Stimulated activated naive B cell treated with anti-CD40 and anti-IgM and Interleukin-4, amounts not matched to agents 10 μg/mL and 1 μg/mL and 100 μg/mL, for 72 hours (primary cell): ENCODE measurements at places on chromosomes 12 and 14.
A peak's percentile ranks its signal among the peaks of the same experiment; 100 is the strongest.

DNA sequence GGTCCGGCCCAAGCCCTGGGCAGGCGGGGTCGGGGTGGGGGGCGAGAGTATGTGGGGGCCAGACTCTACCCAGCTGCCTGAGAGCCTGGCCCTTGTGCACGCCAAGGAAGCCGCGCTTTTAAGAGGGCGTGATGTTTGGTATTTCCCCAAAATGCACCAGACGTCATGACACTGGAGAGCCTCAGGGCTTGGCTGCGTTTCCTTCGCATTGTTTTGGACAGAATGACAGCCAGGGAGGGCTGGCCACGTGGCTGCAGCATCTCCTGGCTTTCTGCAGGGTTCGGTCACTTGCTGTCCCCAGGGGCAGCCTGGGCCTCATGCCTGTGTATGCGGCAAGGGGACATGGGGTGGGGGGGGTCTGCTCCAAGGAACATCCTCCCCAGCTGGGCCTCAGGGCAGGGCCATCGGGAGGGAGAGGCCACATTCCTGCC lies 16.1 kb upstream of the NUDT14 start:
- DNase-seq = peak; percentile 58

GRCh38 chr12:93022603-93023340 lies 93.7 kb upstream of the EEA1 start:
- no peak for DNase-seq

DNA sequence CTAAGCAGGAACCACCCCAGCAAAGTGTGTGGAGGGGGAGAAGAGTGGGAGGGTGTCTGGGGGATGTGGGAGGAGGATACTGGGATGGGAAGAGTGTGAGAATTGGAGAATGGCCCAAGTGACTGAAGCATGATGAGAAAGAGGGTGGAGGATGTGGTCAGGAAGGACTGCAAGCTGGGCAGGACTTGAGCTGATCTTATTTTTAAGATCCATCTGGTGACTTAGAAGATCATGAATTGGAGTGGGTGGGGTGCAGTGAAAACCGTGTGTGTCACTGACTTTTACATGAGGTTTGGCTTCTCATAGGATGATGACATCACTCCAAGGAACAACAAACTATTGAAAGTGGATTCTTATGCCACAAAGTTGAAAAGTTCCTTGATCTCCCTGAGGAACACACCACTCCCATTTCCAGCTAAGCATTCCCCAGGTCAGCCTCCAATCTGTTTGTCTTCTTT lies 287.5 kb downstream of the GALC start:
- DNase-seq = no peak

- DNase-seq = no peak
Observed at GRCh38 chr14:83253870-83254269, 1720.2 kb upstream of the SEL1L start.

GRCh38 chr14:75941030-75941429 lies 40.8 kb downstream of the TGFB3 start:
- no peak for DNase-seq

- no peak for DNase-seq
Observed at GRCh38 chr12:76848132-76848531, 30.7 kb downstream of the CSRP2 start.

DNA sequence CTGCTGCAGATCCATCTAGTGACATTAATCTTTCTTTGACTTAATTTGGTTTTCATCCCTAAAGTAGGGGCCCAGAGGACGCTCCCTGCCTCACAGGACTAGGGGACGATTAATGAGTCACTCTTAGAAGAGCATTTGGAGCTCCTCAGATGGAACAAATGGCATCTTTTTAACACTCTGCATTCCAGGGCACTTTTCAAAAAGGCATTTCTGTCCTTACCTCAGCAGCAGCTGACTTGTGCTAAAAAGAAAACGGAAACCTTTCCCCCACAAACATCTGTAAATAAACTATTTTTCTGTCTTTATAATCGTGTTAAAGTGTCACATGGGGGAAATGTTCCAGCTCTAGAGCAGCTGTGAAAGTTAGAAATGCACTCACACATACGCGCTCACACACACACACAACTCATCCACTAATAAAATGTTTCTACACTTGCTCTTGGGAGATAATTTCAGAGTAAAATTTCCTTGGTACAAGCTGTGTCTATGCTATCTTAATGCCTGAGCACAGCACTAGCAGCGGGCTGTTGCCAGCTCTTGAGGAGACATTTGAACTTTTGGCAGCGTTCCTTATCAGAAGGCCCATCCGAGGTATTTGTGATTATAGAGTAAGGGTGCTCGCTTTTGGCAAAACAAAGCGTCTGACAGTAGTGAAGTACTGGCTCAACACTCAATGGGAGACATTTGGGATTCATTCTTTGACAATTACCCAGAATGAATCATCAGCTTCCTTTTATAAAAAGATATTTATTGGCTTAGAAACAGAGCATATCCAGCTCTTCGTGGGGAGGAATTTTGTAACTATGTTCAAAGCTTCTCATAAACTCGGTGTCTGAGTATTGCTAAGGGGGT lies 141.3 kb downstream of the PLXNC1 start:
- DNase-seq = no peak

GRCh38 chr12:127750076-127750840 lies 516.7 kb upstream of the TMEM132C start:
- DNase-seq = no peak

- no peak for DNase-seq
Observed at GRCh38 chr12:1346126-1346525, 248.3 kb downstream of the FBXL14 start.

DNA sequence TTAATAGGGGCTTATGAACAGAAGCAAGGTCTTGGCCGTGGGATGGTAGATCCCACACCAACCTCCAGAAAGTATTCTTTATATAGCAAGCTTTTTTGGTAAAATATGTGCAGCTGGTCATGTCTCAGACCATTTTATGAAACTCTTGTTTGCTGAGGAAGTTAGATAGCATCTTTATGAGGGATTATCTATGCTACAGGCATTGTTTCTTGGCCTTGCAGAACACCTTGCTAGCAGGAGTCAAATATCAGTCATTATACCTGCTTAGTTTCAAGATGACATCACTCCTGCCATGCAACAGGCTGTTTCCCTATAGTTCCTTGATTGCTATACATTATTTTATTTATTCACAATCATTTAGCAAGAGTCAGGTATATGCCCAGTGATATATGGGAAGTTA lies 84.8 kb upstream of the LRFN5 start:
- DNase-seq = no peak

DNA sequence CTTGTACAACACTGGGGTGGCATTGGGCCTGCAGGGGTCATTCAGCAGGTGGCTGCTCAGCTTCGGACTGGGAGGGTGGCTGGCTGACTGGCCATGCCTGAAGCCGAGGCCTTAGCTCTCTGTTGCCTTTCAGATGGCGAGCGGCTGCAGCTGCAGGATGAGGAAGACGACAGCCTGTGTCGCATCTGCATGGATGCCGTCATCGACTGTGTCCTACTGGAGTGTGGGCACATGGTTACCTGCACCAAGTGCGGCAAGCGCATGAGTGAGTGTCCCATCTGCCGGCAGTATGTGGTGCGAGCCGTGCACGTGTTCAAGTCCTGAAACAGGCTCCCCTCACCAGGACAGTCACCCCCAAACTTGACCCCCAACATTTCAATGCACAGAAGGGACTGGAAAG lies 23.3 kb downstream of the RNF34 start:
- DNase-seq = no peak

DNA sequence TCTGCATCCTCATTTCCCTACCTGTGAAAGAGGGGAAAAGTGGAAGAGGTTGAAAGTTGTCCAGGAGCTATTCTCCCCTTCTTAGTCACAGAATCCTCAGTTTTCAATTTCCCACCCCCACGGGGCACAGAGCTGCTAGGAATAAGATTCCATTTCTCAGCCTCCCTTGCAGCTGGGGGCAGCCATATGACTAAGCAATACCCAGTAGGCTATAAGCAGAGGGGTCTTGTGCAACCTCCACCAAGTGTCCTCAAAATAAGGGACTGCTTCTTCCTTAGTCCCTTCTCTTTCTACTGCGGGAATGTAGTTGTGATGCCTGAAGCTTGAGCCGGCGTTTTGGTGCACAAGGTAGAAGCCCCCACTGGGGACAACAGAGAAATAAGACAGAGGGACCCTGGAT lies 40.9 kb downstream of the VWF start:
- no peak for DNase-seq

GRCh38 chr14:40362856-40363255 lies 930.6 kb upstream of the FBXO33 start:
- DNase-seq = no peak

- DNase-seq = no peak
Observed at GRCh38 chr12:92844151-92844763, 84.8 kb downstream of the EEA1 start.

DNA sequence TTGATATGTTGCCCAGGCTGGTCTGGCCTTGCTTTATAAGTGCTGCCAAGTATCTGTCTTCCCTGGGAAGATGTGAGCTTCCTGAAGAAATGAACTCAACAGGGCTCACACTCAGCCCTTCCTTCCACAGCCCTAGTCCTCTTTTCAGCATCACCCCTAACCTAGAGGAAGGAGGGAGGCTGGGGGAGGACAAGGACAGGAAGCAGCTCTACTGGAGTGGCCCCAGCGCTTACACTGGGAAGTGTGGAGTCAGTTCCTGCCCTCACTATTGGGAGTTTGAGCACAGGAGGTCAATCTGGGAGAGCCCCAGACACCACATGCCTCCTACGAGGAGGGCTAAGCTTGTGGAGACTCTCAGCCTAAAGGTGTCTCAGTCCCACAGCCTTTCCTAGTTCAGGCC lies 16.8 kb downstream of the GALNT6 start:
- no peak for DNase-seq

GRCh38 chr12:68203460-68203875 lies 22.1 kb downstream of the IL26 start:
- no peak for DNase-seq

DNA sequence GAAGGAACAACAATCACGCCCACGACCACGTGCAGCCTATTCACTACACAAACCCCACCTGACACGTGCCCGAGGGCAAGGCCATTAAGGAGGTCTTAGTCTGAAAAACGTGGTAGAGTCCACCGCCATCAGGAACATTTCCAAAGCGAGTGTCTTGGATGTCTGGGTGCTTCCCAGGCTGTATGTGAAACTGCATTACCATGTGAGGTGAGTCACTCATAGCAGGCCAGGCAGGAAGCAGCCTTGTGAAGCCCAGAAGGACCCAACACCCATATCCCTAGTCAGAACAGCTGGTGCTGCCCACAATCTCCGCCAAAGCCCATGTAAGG lies 3.3 kb upstream of the KRT79 start:
- DNase-seq = no peak

GRCh38 chr14:20603813-20604690 lies 12.9 kb upstream of the RNASE12 start:
- DNase-seq = no peak

DNA sequence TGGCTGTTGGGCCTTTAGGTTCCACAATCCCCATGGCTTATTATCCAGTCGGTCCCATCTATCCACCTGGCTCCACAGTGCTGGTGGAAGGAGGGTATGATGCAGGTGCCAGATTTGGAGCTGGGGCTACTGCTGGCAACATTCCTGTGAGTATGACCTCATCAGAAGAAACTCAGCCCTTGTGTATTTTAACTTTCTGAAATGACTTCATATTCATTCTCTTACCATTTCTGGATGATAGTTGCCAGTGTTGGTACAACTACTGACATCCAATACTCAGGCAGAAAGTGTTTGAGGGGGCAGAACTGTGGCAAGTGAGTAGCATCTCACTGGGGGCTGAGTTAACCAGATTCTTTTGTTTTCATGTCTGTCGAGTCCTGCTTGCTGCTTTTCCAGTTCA lies 2.3 kb downstream of the DAZAP2 start:
- DNase-seq = no peak

DNA sequence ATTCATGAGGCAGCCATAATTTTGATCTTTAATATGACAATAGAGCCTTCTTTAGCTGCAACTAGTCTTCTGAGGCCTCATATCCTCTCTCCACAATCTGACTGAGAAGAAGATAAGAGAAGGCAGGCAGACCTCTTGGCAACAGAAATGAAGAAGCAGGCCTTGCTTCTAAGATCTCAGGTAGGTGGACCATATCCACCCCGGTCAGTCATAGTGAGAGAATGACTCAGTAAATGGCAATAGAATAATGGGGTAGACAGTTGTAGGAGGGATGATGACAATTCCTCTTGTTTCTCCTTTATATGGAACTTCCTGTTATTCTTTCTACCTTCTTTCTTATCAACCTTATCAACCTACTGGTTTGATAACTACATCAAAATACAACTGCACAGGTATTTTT lies 246.7 kb upstream of the G2E3 start:
- no peak for DNase-seq

- DNase-seq = no peak
Observed at GRCh38 chr12:11609045-11609444, 40.4 kb upstream of the ETV6 start.

DNA sequence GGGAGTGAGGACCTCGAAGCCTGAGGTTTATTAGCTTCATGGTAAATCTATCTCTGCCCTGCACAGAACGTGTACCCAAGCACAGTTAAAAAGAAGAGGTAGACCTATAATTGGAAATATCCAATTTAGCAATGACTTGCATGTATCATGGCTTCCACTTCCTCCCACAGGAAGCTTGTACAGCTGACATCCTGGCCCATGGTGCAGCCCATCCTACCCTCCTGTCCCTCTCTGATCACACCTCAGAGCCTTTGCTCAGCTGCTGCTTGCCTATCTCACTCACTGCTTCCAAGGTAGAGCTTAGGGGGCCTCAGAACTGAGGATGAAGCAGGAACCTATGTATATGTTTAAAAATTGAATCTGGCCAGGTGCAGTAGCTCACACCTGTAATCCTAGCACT lies 4.3 kb upstream of the BCDIN3D start:
- DNase-seq = no peak

DNA sequence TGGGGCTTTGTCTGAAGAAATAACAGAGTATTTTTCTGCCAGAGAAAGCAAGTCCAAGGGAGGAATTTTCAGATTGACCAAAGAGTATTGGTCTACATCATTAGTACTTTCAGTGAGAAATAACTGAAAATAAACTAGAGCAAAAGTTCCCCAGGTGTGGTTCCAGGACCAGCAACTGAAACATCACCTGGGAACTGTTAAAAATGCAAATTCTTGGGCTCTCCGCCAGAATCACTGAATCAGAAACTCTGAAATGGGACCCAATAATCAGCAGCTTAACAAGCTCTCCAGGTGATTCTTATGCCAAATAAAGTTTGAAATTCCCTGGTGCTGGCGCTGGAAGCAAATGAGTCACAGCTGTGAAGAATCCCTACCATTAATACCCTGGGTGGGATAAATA lies 52.1 kb downstream of the EIF2S3B start:
- DNase-seq = no peak

DNA sequence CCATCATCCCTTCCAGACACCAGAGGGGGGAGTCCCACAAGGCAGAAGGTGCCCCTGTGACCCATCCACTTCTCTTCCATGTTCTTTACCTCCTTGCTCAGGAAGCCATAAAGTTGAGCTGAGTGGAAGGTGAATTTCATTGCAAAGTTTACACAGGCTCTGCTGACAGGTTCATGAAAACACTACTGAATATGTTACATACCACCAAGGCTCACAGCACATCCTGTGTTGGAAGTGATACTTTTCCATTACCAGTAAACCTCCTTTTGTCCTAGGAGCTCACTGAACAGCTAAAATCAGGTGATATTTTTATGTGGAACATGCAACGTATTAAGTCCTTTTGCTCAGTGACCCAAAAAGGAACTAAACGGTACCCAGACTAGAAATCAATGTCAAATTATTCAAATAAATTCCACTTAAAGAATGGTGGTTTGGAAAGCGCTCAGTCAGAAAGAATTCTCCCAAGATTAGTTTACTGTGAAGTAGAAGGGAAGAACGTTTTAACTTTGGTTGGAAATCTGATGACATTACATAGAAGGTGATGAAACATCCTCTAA lies 196.2 kb upstream of the NUDT4 start:
- DNase-seq = no peak
